ENCODE measurements at places on chromosomes 2 and 18.

- no peak for DNase-seq
Measured at GRCh38 chr2:109349503-109350465, 220.8 kb downstream of the SH3RF3 start.

- no peak for DNase-seq
Measured at GRCh38 chr2:156124458-156124857, 208.1 kb downstream of the NR4A2 start.

- no peak for DNase-seq
Measured at GRCh38 chr2:203790134-203790852, 77.3 kb upstream of the CTLA4 start.

GRCh38 chr2:134715932-134716643 lies 2.7 kb downstream of the TMEM163 start:
- no peak for DNase-seq

- DNase-seq = no peak
Measured at GRCh38 chr2:99085421-99085820, 56.1 kb upstream of the C2orf15 start.

DNA sequence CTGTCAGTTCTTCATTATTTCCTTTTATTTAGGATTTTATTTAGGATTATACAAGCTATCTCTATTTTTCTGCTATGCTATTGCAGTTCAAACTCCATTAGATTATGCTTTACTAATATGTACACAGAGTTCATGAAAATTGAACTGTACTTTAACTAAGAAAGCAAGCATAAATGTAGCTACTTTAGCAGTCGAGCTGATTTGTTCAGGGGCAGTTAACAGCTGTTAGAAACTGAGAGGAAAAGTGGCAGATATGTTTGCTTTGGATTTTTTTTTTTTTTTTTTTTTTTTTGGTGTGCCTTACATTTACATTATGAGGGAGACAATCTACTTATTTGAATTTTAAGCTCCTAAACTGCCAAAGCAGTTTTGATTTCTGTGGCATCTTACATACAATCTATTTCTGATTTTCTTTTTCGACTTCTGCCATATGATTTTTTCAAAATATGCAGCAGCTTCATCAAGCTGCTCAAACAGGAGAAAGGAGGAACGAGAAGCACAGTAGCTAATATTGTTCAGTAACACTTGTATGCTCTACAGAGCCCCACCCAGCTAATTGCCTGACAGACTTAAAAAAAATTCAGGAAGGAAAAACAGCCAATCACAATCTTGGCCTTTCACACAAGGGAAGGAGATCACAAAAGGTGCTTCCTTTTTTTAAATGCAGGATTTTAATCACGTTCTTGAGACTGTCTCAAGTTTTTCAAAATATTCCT lies 233.4 kb upstream of the SIX3 start:
- DNase-seq = no peak

- DNase-seq = peak; percentile 53
Measured at GRCh38 chr2:112941753-112942653, 31.0 kb downstream of the IL37 start.

DNA sequence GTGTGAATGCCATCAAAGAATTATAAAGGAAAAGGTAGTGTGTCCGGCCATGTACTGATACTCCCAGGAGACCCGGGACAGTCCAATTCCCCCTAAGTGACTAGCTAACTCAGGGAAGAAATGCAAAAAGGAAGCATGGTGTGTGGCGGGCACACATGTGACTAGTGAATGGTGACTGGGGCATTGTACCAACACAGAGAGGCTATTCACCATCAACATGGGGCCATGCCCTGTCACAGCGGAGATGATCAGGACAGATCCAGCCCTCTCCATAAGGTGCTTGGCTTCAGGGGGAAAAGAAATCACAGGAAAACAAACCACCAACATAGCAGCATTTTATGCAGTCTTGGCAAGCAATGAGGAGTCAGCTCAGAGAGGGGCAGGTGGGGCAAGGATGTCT lies 34.3 kb downstream of the FAM168B start:
- no peak for DNase-seq

GRCh38 chr2:23767876-23768621 lies 158.9 kb downstream of the ATAD2B start:
- DNase-seq = no peak

DNA sequence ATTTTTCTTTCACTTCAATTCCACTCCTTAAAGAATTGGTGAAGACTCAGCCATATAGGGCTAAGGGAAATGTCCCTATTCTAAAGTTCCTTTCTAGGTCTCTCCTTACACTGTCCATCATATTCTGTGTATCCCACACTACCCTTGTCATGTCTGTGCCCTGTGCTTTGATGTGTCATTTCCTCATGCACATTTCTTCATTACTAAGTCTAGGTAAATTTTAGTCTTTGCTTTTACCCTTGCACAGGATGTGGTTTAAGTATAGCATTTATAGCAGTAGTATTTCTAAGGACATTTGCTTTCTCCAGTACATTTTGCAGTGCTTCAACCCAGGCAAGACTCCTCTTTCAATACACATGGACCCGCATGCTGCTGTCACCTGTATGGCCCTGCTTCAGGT lies 221.5 kb upstream of the ACVR2A start:
- no peak for DNase-seq

DNA sequence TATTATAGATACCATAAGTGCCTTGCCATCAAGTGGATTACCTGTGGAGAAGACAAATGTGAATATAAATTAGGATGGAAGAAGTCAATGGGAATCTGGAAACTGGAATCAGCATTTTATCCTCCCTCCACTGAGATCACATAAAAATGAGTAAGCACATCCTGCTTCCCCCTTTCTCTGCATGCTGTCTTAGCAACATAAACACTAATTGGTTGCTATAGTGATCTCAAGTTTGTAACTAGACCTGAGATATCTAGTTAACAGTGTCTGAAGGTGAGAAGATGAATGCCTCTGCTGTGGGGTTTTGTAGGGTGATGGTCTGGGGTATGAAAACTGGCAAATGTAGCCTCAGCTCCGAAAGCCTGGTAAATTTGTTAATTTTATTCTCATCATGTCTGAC lies 1357.5 kb upstream of the CELF4 start:
- no peak for DNase-seq

DNA sequence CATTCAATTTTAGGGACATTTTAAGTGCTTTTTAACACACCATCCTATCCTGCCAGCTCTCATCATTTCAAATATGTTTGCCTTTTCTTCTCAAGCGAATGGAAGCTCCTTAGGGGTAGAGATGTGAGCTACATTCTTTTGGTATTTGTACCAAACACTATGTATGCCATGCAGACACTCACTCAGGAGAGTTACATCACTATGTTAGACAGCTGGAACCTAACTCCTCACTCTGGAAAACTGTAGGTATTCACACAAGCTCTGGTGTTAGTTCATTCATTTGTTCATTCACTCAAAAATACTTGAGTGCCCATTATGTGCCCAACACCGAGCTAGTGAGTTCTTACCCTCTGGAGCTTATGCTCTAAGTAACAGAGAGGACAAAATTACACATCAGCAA lies 26.4 kb upstream of the RNU4ATAC start:
- DNase-seq = no peak

- no peak for DNase-seq
Measured at GRCh38 chr2:178514664-178515063, 34.4 kb downstream of the PLEKHA3 start.

DNA sequence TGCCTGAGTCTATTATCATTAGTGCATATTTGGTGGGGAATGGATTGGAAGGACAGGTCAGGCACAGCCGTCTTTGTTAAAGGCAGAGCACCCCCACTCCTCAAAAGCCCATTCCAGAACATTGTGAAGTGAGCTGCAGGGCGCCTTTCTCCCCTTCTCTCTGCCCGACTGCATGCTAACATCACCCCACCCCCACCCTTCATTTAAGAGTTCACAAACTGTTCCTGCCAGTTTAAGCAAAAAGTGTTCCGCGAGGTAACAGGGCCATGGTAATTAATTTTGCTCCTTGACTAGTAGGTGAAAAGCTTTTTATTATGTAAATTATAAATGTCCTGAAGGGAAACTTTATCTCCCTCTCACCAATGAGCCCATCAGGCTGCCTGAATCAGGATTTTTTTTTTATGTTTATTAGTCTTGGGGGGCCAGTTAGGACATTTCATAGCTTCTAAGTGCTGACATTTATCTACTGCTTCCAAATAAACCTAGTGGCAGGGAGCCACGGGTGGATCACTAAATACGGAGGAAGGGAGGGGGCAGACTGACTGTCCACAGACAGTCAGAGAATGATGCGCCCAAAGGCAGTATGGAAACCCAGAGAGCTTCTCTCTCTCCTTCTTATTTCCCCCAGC lies 99.4 kb downstream of the FTCDNL1 start:
- no peak for DNase-seq

Data from SHP77 (cell line).